ENCODE measurements at places on chromosomes 6 and 20.
A peak's percentile ranks its signal among the peaks of the same experiment; 100 is the strongest.

- no peak for DNase-seq
Measured at GRCh38 chr20:764255-764654, 4.0 kb downstream of the SLC52A3 start.

GRCh38 chr6:134391205-134391604 lies 73.3 kb upstream of the SGK1 start:
- DNase-seq: no peak

- DNase-seq: no peak
Measured at GRCh38 chr6:27280540-27281000, 31.5 kb downstream of the POM121L2 start.

- DNase-seq: no peak
Measured at GRCh38 chr6:117607511-117607910, 5.2 kb upstream of the GOPC start.

DNA sequence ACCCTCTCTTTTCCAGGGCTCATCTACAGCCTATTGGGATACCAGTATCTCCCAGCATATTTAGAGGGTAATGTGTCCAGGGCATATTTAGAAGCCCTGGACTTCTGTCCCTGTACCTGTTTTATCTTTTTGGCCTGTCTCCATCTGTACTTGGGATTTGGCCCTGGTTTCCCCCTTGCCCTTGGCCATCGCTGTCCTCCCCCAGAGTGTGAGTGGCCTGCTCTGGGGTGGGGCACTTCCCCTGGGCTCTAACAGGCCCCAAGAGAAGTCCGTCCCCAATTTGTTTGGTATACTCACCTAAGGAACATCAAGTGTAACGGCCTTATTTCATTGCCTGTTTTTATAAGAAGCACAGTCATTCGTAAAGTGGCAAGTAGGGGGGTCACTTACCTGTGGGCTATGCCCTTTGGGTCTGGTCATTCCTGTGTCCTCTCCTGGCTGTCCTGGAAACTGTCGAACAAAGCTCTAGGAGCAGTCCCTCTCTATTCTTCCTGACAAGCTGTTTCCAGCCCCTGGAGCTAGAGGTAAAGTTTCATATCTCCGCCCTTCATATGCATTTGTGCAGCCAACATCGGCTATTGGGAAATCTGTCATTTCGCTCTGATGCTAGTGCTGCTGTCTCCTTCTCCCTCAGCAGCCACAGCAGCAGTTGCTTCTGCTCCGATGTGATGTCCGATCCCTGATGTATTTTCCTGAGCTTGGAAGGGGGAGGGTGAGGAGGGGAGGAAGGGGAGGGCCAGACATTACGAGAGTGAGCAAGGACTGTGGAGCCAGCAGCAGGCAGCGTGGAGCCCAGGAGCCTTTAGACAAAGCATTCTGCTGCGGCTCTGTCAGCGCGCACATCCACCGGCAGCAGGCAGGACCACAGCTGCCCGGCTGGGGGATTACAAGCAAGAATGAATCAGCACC lies 83.4 kb downstream of the TCP11 start:
- DNase-seq: peak; percentile 57
